ENCODE measurements at places on chromosomes 6 and 20.

GRCh38 chr6:24910961-24911725 is 24.6 kb downstream of the RIPOR2 start:
- peak; percentile 22 for DNase-seq

DNA sequence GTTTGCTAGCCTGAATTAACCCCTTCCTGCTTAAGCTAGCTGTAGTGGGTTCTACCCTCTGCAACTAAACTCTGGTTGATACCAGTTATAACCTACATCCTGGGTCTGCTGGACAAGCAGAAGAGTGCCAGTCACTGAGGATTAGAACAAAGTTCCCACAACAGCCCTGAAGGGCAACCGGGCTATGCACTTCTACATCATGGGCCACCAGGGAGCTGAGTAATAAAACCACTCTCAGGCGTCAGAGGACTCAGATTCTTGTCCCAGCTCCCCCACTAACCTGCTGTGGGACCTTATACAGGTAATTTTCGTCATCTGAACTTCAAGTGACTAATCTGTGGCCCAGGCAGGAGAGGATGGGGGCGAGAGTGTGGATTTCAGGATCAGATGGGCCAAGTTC is 56.8 kb downstream of the EYA2 start:
- DNase-seq: no peak

DNA sequence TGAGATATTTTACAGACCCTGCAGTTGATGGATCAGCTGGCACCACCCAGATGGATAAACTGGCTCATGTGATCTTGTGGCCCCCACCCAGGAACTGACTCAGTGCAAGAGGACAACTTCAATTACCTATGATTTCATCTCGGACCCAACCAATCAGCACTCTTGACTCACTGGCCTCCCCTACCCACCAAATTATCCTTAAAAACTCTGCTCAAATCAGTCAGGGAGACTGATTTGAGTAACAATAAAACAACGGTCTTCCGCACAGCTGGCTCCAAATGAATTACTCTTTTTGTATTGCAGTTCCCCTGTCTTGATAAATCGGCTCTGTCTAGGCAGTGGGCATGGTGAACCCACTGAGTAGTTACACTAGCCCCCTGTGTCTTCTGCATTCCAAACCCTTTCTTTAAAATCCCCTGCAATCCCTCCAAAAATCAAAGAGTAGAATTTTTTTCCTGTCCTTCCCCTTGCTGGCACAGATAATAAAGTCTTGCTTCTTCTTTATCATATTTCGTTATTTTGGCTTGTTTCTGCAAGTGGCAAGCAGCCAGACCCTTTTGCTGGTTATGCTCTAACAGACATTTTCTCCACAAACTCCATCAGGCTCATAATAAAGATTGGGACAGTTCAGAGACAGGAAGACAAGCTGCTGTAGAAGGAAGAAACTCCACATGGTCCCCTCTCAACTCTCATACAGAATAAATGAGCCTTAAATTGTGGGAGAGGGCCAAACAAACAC is 48.3 kb downstream of the OR2B6 start:
- DNase-seq: peak; percentile 11

DNA sequence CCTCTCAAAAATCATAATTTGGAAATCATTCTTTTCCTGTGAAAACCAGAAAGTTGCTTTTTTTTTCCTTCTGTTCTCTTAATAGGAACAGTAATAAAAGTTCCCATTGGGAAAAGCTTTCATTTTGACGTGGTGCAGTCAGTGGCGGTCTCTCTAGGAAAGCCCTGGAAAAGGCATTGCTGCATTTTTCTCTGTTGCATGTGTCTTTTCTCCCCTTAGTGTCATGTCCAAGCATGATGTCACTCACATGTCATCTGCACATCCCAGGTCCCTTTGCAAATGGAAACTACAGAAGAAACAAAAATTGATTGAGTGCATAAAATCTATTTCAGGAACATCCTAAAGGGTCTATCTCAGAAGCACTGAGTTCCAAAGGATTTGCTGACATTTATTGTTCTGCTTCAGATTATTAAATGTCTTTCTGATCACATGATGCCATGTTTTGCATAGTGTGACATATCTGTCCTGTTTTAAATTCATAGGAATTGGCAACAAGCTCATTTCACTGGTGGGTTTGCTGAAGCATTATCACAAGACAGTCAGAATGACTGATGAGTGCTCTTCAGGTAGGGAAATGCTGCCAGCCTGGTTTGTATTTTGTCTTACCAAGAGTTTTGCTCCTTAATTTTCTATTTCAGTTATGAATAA is 208.7 kb downstream of the SOX4 start:
- DNase-seq: no peak

DNA sequence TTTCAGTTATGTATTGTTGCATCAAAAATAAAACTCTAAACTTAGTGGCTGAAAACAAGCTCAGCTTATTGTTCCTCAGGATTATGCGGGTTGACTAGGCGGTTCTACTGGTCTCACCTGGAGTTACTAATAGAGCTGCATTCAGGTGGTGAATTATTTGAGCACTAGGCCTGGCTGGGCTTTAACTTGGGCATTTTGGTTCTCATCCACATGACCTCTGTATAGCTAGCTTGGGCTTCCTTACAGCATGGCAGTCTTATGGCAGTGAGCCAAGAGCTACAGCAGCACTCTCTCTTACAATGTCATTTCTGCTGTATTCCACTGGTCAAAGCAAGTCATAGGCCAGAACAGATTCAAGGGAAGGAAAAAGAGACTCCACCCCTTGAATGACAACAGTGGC is 1.6 kb downstream of the PGBD1 start:
- no peak for DNase-seq

- no peak for DNase-seq
Observed at GRCh38 chr20:62201173-62202082, 18.6 kb downstream of the MTG2 start.

- no peak for DNase-seq
Observed at GRCh38 chr6:127630800-127631199, 53.8 kb downstream of the C6orf58 start.

DNA sequence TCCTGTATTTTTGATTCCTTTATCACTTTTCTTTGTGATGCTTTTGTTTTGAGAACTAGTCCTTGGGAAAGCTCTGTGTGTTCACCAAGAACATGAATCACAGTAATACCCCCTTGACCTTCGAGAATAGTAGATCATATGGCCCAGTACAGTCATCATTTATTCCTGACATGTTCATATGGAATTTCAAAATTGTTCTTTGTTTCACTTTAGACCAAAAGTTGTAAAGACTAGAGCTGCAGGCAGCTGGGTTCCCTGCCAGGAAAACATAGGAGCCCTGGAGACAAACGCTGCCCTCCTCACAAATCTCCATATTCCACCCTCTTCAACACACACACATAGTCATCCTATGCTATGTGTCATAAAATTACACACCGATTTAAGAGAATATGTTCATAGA is 621.2 kb upstream of the EYS start:
- DNase-seq: no peak

GRCh38 chr6:24692415-24692814 is 25.5 kb downstream of the ACOT13 start:
- DNase-seq: no peak

DNA sequence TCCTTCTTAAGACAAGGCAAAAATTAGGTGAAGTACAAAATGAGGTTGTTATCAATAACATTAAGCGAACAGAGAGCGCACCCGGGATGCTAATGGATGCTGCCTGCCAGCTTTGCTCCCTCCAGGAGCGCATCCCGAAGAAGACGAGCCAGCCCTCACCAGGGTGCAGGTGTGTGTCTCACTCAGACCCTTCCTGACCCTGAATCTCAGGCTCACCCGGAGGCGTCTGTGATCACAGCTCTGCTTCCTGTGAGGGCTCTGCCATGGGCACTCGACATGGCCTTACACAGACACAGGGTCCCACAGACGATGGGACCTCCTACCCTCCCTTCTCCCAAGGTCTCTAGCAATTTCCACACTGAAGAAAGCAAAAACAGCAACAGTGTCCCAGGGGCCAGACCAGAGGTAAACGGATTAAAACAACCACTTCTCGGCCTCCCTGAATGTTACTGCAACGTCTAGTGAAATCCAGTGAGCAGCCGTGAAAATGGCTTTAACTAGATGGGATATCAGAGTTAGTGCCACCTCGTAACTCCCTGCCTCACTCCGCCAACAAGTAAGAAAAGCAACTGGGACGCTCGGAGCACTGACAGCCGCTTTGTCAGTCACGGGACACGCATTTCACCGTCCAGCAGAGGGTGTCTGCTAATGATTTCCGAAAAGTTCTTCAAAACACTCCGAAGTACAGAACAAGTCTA is 11.7 kb downstream of the ZBTB46 start:
- DNase-seq: peak; percentile 46

DNA sequence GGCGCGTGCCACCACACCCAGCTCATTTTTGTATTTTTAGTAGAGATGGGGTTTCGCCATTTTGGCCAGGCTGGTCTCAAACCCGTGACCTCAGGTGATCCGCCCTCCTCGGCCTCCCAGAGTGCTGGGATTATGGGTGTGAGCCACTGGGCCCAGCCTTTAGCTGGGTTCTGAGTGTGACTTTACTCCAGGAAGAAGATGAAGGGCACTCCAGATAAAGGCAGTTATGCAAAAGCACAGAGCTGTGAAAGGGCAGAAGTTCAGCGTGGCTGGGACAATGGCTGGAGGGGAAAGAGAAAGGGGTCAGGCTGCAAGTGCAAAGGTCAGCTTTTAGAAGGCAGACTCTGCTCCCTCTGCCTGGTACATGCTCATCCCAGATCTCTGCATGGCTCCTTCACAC is 39.7 kb downstream of the MAP3K5 start:
- DNase-seq: no peak

- no peak for DNase-seq
Observed at GRCh38 chr6:154538640-154539191, 28.2 kb upstream of the CNKSR3 start.

- no peak for DNase-seq
Observed at GRCh38 chr20:39850821-39851330, 838.2 kb downstream of the MAFB start.

- no peak for DNase-seq
Observed at GRCh38 chr20:29300579-29301551, 1956.6 kb upstream of the DEFB115 start.

DNA sequence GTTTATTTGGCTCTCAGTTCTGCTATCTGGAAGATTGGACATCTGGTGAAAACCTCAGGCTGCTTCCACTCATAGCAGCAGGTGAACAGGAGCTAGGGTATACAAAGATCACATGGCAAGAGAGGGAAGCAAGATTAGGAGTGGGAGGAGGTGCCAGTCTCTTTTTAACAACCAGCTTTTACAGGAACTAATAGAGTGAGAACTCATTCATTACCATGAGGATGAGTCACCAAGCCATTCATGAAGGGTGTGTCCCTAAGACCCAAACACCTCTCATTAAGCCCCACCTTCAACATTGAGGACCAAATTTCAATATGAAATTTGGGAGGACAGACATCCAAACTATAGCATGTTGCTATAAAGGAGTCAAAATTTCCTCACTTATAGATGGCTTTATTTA is 85.4 kb upstream of the HCRTR2 start:
- no peak for DNase-seq

DNA sequence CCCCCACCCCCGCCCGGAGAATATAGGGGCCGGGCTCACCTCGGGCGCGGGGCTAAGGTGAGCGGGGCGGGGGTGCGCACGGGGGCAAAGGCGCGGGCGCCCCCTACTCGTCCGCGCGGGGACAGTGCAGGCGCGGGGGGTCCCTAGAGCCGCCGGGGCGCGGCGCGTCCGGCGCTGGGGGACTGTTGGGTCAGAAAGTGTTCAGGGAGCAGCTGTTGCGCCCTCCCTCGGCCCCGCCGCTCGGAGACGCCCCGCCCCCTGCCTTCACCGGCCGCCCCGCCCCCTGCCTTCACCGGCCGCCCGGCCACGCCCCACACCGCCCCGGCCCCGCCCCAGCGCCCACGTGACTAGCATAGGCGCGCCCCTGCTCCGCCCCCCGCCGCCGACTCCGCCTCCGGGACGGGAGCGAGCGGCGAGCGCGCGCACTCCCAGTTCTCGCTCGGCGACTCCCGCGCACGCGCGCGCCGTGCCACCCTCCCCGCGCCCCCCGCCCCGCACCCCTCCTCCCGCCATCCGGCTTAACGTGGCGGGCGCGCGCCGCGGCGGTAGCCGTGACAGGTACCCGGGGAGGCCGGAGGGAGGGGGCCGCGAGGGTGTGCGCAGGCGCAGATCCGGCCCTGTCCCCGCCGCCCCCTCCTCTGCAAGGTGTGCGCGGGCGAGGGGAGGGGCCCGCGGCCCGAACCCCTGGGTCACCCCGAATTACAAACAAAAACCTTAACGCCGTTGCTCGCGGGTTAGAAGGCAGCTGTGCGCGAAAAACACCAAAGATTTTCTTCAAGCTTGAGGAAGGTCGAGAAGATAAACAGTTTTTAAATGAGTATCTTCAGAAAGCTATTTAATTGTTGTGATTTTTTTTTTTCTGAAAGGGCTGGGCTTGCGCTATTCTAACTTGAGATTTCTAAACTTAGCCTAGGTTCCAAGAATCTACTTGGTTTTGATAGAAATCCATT is 704 bp upstream of the ZNF217 start:
- peak; percentile 86 for DNase-seq

GRCh38 chr20:41330343-41330720 is 10.3 kb upstream of the LPIN3 start:
- DNase-seq: no peak

DNA sequence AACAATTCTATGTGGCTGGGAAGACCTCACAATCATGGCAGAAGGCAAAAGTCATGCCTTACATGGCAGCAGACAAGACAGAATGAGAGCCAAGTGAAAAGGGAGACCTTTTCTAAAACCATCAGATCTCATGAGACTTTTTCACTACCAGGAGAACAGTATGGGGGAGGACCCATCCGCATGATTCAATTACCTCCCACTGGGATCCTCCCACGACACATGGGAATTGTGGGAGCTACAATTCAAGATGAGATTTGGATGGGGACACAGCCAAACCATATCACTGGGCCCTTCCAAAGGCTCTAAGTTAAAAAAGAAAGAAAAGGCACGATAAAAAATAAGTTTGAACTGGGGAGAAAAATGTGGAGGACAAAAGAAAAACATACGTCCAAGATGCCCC is 406.9 kb upstream of the CDH4 start:
- DNase-seq: no peak

- no peak for DNase-seq
Observed at GRCh38 chr6:7112741-7113313, 5.1 kb downstream of the RREB1 start.

DNA sequence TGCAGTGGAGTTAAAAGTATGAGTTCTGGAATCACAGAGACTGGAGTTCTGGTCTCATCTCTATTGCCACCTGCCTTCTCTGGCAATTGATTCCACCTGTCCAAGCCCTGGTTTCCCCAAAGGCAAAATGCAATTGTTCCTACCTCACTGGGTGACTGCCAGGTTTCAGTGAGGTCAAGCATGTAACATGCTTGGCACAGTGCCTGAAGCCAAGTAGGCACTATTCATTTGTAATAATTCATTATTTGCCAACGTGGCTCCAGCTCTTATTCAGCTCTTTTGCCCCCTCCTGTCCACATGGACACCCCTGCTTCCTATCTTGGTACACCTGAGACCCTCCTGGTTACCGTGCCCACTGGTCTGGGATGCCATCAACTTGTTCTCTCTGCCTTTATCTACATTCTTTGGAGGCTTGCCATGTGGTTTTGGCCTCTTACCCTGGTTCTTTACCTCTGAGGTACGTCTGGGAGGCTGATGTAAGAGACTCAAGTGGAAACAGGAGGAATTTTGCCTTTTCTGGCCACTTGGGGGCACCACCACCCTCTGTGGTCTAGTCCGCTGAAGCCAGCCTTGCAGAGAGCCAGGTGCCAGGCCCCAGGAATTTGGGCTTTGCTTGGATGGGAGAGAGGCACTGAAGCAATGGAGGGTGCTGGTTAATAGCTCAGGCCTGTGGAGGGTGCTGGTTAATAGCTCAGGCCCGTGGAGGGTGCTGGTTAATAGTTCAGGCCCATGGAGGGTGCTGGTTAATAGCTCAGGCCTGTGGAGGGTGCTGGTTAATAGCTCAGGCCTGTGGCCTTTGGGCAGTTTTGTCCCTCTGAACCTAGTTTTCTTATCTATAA is 1.7 kb downstream of the KCNK15 start:
- DNase-seq: peak; percentile 86
